ENCODE measurements at places on chromosomes 2 and 18.

GRCh38 chr2:177741866-177742265, 330.7 kb downstream of the PDE11A start:
- DNase-seq = no peak

DNA sequence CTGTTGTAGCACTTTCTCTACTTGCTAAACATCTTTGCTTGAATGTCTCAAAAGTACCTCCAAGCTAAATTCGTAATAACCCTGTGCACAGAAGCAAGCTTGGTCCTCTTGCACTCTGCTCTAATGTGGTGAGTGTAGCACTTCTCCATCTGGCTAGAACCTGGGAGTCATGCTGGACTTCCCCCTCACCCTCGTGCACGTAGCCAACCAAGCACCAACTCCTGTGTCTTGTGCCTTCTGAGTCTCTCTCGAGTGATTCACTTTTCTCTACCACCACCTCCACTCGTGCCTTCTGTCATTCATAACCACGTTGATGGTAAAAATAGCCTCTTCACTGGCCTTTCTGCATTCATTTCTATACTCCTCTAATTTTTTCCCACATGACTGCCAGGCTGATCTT, 91.9 kb upstream of the KCNE4 start:
- no peak for DNase-seq

DNA sequence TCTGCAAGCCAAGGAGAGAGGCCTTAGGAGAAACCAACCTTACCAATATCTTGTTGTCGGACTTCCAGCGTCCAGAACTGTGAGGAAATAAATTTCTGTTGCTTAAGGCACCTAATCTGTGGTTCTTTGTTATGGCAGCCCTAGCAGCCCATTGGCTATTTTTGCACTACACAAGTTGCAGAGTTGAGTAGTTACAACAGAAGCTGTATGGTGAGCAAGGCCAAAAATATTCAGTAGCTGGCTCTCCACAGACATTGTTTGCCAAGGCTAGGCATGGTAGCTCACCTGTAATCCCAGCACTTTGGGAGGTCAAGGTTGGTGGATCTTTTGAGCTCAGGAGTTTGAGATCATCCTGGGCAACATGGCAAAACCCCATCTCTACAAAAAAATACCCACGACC, 27.1 kb upstream of the SCYGR1 start:
- DNase-seq = no peak

DNA sequence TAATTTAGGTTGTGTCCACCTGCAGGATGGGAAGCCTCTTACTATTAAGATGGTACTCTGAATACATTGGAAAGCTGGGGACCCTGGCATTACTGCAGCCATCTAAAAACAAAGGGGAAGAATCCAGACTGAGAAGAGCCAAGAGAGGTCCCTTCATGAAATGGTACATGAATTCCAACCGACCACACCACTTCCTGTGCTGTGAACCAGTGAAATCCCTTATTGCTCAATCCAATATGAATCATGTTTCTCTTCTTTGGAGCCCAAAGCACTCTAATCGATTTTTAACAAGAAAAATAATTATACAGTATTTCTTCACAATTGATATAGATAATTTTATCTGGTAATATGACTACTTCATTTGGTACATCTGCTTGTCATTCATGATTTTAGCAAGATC, 479.7 kb upstream of the RAB6C start:
- DNase-seq = no peak

DNA sequence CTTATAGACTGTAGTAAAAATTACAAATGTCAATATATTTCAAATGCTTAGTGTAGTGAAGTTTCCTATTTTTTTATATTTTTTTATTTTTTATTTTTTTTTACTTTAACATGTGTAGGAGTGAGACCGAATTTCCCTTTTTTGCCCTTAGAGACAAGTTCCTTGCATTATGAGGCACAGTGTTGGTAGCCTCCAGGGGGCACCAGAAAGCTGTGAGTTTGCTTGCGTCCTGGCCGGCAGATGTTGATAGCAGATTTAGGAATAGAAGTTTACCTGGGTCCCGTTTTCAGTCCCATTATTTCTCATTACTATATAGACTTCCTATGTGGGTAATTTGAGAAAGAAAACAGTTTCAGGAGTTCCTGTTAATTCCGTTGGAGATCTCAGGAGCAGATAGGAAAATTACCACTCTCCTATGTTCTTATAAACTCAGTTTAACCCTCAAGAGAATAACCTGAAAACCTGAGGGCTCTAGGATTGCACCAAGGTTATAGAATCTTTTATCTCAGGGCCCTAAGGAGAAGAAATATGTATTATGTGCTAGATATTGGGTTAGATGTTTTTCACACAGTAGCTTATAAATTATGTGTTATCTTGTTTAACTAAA, 157.5 kb upstream of the SESTD1 start:
- DNase-seq = no peak

- DNase-seq = no peak
Observed at GRCh38 chr2:102603904-102604303, 15.4 kb upstream of the SLC9A2 start.

DNA sequence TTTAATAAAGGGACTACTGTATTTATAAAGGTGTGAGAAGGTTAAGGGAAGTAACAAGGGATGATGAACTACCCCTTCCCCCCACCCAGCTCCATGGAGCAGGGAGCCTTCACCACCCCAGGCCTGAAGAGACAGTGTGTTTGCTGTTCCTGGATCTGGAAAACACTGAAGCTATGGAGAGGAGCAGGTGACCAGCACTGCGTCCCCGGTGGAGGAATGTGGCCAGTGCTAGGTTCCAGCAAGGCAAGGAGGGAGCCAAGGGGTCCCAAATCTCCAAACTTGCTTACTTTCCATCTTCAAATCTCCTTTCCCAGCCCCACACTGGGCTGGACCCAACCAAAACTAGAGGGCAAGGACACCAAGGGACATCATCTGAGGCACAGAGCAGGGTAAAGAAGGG, 128.7 kb upstream of the CD302 start:
- DNase-seq = no peak

- no peak for DNase-seq
Observed at GRCh38 chr18:2686349-2686968, 30.9 kb downstream of the SMCHD1 start.

- DNase-seq = no peak
Observed at GRCh38 chr2:234425639-234426603, 71.0 kb downstream of the ARL4C start.

- no peak for DNase-seq
Observed at GRCh38 chr2:166229678-166230023, 101.8 kb upstream of the SCN1A start.

DNA sequence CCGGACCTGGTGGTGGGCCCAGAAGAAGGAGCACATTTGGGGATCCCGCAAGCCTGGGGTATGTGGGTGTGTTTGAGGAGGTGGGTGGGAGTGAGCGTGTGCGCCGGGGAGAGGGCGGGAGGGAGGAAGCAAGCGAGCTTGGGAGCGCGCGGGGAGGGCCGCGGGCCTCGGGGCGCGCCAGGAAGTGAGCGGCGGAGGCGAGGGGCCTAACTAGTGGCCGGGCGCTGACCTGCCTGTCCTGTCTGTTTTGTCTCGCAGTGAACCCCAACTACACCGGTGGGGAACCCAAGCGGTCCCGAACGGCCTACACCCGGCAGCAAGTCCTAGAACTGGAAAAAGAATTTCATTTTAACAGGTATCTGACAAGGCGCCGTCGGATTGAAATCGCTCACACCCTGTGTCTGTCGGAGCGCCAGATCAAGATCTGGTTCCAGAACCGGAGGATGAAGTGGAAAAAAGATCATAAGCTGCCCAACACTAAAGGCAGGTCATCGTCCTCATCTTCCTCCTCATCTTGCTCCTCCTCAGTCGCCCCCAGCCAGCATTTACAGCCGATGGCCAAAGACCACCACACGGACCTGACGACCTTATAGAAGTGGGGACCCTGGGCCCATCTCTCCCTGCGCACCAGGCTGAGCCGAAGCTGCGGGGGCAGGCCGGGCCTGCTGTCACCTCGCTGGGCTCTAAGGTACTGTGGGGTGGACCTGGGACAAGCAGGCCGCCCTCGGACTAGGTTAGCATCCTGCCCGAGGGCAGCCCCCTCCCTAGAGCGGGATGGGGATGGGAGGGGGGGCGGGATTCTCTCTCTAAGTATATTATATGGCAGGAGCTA, 1.2 kb downstream of the HOXD4 start:
- DNase-seq = no peak

- DNase-seq = no peak
Observed at GRCh38 chr2:112724591-112725525, 4.0 kb downstream of the NT5DC4 start.

DNA sequence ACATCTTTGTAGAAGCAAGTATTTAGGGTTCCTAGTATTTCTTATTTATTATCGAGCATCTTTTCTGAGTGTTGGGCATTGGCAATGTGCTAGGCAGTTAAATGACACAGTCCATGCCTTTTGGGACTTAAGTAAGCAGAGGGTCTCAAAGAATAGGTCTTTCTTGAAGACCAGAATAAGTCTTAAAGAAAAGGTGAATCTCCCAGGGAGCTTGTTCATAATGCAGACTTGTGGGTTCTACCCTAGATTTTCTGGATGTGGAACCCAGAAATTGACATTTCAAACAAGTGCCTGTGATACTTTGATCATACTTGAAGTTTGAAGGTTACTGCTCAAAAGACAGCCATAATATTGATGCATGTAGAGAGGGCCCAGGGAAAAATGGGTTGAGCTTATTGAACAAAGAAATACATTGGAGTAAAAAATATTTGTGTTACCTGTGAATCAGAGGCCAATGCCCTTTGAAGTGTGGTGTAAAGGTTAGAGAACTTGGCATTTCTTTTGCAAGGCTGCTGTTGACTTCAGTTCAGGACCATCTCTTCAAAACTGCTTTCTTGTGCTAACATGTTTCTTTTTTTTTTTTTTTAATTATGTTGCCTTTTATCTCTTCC, 24.4 kb downstream of the RPL37A start:
- DNase-seq = no peak

GRCh38 chr2:191629001-191629453, 48.9 kb upstream of the NABP1 start:
- DNase-seq = no peak

GRCh38 chr2:156396126-156396525, 40.1 kb upstream of the GPD2 start:
- DNase-seq = no peak

GRCh38 chr2:45614871-45615415, 3.9 kb upstream of the SRBD1 start:
- DNase-seq = no peak

DNA sequence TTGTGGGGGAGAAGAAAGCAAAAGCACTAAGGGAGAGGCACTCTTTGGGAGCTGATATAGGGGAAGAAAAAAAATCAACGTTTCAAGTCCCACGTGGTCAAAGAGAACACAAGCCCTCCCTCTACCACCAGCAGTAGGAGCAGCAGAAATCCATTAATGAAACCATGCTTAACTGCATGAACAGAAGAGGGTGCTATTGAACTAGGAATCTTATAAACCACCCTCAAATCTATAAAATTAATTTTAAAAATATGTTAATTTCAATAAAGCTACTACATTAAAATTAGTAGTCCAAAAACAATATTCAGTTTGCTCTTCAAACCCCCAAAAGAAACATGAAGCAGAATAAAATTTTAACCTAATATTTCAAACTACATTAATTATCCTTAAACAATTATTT, 147.8 kb downstream of the TMEM18 start:
- DNase-seq = no peak

- no peak for DNase-seq
Observed at GRCh38 chr18:74328206-74328605, 12.6 kb downstream of the C18orf63 start.

- DNase-seq = no peak
Observed at GRCh38 chr18:48328473-48329210, 80.5 kb downstream of the ZBTB7C start.

GRCh38 chr18:32956591-32957315, 183.9 kb upstream of the KLHL14 start:
- no peak for DNase-seq

DNA sequence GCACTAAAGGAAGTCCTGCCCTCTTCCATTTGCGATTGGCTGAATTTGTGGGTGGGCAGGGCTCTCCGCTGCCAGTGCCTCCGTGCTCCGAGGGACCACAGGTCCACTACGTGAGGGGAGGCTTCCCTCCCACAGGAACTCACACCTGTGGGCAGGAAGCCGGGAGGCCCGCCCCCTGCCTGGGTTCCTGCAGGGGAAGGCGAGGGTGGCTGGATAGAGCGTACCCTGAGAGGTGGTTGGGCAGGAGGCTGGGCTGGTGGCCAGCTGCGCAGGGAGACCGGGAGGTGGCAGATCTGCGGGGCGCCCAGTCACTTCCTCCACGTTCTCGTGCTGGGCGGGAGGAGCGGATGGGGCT, 47.0 kb upstream of the PTH2R start:
- no peak for DNase-seq

DNA sequence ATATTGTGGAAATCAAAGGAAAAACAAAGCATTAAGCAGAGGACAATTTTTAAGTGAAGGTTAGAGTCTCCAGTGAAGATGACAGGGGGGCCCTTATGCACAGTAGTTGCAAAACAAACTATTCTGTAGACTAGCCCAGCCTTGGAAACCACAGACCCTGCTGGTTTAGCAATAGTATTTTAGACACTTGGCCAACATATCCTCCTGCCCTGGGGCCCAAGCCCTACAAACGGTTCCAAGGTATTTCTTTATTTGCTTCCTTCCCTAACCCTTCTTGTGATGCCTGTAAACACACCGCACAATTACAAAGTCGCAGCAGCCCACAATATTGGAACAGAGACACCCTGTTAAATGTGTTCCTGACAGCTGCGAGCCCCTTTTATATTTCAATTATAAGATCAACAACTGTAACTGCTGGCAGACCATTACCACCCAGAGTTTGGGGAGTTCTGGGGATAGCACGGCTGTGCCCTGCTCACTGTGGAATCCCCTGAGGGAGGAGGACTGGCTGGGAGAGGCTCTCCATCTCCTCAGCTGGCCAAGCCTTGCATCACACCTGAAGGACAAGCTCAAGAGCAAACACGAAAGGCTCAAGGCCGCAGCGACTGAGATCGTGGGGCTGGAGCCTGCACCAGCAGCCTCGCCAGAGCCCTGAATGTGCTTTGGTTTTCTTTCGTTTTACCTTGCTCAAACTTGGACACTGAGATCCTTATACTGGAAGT, 282.2 kb upstream of the ATP5MC3 start:
- no peak for DNase-seq

DNA sequence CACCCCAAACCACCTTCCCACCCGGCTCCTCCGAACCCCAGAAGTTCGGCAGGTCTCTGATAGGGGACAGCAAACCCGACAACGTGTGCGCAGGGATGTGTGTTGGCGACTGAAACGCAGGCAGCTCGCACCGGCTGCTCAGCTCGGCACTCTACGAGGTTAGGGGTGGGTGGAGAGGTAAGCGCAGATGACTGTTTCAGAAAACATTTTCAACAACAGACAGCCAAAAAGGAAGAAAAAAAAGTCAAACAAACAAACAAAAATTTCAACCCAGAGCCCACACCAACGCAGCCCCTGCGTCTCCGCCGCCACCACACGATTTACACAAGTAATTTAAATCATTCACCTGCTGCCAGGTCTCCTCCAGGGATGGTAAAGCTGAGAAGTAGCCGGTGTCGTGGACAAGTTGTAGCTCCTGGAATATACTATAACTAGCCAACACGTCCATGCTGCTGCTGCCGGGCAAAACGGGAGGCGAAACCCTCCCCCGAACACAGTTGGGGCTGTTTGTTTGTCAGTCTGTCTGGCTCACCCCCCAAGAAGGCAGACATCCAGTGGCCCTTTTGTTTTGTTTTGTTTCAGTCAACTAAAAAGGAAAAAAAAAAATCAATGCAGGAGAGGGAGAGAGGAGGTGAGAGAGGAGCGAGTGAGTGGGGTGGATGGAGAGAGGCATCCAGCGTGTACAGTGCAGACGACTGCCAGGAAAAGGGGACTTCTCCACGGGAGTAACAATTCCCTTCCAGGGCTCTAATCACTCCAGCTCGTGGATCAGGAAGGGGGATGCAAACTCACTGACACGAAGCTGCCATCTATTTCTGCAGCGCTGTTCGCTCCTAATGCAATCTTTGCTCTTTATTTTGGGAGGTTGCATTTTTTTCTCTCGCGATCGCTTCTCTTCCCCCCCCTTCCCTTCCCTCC, at the start of gene KLF7:
KLF7 (minus strand) TSS at position 828 of the 918 bp plus-strand sequence; CDS start at position 448, 380 bp downstream.
- DNase-seq = peak; percentile 85
